ENCODE measurements at places on chromosomes 6 and 20. TPM values are rescaled to one million over a fixed set of nuclear protein-coding genes. Genes with fewer than 3 reads are reported as not detected.

KCNG1 gene
- 11.5 TPM for total RNA-seq

DNA sequence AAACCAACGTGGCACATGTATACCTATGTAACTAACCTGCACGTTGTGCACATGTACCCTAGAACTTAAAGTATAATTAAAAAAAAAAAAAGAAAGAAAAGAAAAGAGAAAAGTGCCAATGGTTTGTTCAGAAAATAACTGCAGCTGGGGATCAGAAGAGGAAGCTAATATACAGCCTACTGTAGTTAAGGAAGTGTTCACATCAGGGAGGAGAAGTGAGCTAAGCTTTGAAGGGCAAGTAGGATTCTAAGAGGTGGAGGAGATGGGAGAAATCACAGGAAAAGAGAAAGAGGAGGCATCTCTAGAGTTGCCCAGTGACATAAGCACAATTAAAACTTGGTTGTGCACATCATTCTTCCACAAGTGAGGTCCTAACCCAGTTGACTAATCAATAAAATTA, 214.4 kb upstream of the DTNBP1 start:
- DNase-seq, result no peak

- DNase-seq, result no peak
Measured at GRCh38 chr6:51934098-51934497, 153.3 kb downstream of the PKHD1 start.

GRCh38 chr6:17281100-17281496, at the start of gene RBM24:
TSS of gene RBM24 (plus strand) at chr6:17281361. CDS start at chr6:17281582, 221 bp downstream.
- no peak for DNase-seq

DNA sequence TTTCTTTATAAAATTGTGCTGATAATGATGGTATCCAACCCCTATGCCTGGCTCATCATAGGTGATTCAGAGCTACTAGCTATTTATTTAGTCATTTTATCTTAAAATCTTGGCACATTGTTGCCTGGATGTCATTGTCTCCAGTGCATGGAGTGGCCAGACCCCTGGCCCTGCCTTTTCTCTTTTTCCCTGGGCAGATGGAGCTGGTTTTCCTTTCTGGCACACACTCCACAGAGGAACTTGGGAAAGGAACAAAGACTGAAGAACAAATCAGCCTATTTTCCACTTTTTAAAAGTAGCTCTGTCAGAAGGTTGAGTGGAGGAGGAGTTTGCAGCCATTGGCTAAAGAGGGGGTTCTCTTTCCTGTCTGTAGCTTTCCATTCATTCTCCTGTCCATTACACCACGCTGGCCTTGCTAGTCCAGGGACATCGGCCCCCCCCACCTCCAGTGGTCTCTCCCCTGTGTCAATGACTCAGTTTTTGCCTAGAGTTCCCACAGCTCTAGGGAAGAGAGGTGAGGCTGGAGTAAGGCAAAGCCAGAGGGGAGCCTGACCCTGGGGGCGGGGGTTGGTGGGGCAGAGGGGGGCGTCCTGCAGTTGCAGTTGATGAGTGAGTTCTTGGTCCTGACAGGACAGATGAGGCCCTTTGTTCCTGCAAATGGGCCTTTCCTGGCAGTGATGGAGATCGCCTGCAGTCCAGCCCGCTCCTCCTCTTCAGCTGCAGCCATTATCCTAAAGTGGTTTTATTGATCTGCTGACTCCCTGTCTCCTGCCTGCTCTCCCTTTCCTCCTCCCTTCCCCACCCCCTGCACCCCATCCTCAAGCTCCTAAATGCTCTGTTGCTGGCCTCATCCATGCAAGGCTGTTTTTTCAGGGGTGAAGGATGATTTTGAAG, 774.5 kb downstream of the DHX35 start:
- DNase-seq, result no peak

DNA sequence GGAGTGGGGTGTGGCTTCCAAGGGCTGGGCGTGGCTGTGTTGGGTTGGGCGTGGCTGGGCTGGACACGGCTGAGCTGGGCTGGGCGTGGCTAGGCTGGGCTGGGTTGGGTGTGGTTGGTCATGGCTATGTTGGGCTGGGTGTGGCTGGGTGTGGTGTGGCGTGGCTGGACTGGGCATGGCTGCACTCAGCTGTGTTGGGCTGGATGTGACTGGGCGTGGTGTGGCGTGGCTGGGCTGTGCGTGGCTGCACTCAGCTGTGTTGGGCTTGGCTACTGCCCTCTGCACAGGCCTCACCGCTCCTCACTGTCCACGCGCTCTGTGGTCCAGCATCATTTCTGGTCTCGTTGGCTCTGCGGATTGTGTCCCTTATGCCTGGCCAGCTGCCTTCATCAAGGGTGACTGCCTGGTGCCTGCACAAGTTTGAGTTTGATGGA, 43.5 kb upstream of the SLCO4A1 start:
- DNase-seq, result no peak

MUCL3 gene
- total RNA-seq, result not detected

DNA sequence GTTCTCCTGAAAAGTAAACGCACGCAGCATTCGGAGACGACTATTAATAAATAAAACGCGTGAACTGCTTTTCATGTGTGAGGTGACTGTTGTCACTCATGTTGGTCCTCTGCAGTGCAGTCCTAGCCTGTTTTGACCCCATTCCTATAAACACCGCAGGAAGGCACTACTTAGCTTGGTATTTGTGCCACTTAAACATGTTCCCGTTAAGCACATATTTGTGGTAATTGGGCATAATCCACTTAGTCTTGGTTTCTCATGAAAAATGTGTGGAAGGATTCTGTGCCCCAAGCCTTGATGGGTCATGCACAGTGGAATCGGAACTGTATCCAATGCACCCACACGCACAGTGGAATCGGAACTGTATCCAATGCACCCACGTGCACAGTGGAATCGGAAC, 313.9 kb downstream of the THBS2 start:
- no peak for DNase-seq

PGC gene
- not detected for total RNA-seq

- DNase-seq, result no peak
Measured at GRCh38 chr6:52976591-52977035, 18.5 kb downstream of the GSTA4 start.

GRCh38 chr20:61234224-61234890, 17.7 kb upstream of the CDH4 start:
- no peak for DNase-seq

DNA sequence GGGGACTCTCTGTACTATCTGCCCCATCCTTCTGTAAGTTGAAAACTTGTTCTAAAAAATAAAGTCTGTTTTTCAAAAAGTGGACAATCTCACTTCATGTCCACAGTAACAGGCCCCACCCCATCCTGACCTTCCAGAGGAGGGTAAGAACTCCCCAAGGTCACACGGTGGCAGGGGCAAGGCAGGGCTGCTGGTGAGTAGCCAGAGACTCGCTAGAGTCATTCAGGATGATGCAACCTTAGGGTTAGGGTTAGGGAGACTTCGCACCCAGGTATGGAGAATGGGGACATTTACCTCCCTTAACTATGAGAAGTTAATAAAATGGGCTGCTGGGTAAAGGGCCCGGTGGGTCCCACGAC, 15.4 kb downstream of the PEDS1 start:
- DNase-seq, result no peak

RSPH3 gene
- 5.0 TPM for total RNA-seq

DEFB128 gene
- total RNA-seq, result not detected

DEFB132 gene
- total RNA-seq, result not detected

- no peak for DNase-seq
Measured at GRCh38 chr6:21612067-21612745, 18.7 kb downstream of the SOX4 start.

- no peak for DNase-seq
Measured at GRCh38 chr6:105981002-105981887, 104.9 kb upstream of the PRDM1 start.

- no peak for DNase-seq
Measured at GRCh38 chr6:113184291-113184690, 672.9 kb upstream of the MARCKS start.

DNA sequence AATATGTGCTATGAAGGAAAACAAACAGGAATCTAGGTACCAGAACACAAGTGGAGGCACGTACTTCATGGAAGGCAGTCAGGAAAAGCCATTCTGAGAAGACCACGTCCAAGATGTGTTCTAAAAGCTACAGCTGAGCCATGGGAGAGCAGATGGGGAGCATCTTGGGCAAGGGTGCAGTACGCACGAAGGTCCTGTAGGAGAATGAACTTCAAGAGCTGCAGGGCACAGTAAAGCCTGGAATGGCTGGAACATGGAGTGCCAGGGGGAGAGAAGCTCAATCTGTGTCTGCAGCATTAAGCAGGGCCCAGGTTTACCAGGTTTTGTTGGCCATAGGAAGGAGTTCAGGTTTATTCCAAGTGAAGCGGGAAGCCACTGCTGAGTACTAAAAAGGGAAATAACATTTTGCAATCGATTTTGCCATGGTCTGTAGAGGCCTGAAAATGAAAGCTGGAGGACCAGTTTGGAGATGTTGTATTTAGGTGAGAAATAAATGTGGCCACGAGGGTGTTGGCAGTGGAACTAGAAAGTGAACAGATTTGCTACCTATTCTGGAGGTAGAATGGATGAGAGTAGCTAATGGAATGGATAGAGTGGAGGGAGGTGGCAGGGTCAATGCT, 29.9 kb downstream of the ADTRP start:
- DNase-seq, result no peak

SLC22A16 gene
- total RNA-seq, result not detected

DNA sequence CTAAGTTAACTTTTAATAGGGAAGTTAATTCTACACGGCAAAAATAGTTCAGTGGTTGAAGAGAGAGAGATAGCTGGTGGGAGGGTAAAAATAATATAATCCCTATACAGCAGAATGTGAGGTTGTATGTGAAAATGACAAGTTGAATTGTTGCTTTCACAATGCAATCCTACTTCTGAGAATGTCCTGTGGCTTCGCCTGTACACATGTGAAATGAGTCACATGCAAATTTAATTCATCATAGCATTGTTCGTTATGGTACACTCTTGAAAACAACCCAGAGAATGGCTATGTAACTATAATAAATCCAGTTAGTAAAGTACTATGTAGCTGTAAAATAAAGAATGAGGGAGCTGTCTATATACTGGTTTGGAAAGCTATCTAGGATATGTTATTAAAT, 46.0 kb upstream of the HINT3 start:
- no peak for DNase-seq

FRS3 gene
- 3.4 TPM for total RNA-seq

DNA sequence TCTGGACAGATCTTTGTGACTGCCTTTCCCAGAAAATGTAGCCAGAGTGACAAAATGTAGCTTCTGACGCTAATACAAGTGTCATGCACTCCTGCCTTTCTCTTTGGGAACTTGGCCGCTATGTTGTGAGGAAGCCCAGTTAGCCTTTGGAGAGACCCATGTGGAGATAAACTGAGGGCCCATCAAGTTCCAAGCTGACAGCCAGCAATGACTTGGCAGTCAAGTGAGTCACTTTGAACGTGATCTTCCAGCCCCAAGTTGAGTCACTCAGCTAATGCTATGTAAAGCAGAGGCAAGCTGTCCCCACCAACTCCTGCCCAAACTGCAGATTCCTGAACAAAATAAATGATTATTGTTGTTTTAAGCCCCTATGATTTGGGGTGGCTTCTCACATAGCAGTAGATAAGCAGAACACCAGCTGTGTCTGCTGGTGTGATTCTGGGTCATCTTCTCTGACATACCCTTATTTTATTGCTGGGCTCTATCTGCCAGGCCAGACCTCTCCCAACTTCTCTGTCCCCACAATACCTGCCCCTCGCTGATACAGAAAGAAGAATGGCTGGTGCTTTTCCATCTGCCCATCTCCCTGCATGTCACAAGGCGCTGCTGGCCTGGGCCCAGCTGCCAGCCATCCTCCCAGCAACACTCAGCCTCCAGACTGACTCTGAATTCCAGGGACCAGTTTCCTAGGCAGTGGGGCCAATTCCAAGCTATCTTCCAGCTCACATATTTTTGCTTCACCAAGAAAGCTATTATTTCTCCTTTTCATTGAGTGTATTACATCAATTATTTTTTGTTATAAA, 274.8 kb downstream of the LRFN2 start:
- DNase-seq, result no peak

DNA sequence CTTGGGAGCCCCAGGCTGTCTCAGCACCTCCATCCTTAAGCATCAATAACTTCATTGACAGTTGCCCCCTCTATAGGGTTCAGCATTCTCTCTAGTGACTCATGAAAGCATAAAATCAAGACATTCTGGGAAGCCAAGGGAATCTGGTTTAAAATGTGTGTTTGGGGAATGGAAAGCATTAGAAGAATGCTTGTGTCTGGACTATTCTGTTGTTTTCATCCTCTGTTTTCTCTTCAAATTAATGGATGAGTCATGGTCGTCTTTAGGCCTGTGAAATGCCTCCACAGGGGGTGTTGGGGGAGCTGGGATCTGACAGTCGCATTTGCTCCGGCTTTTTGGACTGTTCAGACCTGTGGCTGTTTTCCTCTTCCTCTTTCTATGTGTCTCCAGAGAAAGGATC, 279.7 kb downstream of the CDC5L start:
- DNase-seq, result no peak

DNA sequence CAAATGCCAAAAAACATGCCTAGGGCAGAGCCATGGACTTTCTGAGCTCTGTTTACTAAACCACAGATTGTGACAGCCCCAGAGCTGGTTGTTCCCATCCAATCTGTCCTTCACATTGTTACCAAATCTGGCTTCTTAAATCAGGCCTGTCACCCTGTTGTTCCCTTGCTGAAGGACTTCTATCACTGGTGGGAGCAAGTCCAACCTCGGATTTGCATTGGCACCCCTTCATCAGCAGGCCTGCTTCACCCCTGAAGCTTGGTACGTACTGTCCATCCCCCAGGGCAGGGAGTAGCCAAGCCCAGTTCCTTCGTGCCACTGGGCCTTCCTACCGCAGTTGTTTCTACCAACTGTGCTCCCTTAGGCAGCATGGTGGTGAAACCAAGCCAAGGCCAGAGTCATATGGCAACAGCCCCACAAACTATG, 357.3 kb upstream of the JARID2 start:
- DNase-seq, result no peak

DNA sequence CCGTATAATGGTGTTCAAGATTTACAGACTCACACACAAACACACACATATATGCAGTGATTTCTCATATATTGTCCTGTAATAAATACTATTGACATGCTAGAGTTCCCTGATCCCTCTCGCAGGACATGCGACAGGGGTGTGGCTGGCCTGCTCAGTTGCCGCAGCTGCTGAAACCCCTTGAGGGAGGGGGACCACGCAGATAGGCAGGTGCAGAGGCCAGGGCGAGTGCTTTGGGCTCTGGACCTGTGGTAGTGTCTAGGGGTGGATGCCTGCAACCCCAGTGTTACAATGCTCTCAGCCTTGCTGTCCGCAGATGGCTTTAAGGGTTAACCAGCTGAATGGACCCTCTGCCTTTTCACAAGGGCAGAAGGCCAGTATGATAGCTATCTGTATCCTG, 706.2 kb downstream of the EYS start:
- no peak for DNase-seq

DNA sequence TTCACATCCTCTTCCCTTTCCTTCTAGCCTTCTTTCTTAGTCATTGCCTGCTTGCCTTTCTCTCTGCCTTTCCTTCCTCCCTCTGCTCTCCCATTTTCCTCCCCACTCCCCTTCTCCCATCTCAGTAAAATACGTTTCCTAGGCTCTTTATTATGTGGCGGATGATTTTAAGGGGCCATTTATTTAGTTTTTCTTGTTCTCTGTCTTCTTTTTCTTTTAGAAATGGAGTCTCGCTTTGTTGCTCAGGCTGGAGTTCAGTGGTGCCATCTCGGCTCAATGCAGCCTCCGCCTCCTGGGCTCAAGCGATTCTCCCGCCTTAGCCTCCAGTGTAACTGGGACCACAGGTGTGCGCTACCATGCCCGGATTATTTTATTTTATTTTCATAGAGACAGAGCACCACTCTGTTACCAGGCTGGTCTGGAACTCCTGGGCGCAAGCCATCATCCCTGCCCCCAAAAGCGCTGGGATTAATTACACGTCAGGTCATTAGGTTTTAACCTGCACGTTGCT, 1.5 kb downstream of the MTHFD1L start:
- no peak for DNase-seq

- peak; percentile 20 for DNase-seq
Measured at GRCh38 chr20:5835871-5836270, 85.7 kb downstream of the SHLD1 start.
